ENCODE measurements at places on chromosomes 1 and 21.
A peak's percentile ranks its signal among the peaks of the same experiment; 100 is the strongest.

- DNase-seq: no peak
These were observed 117.2 kb downstream of the CNIH3 start for GRCh38 chr1:224733027-224733911.

DNA sequence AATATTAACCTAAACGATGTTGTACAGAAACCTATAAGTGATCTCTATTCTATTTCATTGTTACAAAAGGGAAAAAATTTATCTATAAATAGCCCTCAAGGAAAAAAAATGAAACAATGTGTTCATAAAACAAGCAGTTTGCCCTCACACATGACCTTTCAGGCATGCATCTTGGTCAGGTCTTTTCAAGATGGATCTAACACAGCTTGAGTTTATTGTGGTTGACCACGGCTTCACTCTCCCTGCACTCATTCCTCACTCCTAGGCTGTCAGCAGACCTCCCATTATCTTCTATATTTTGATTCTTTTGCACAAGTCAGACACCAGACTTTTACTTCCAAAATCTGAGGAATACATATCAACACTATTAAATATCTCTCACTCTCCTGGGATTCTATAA, 544.3 kb downstream of the KCNT2 start:
- DNase-seq: no peak

GRCh38 chr21:23507501-23507900, 2099.8 kb downstream of the MRPL39 start:
- DNase-seq: no peak

DNA sequence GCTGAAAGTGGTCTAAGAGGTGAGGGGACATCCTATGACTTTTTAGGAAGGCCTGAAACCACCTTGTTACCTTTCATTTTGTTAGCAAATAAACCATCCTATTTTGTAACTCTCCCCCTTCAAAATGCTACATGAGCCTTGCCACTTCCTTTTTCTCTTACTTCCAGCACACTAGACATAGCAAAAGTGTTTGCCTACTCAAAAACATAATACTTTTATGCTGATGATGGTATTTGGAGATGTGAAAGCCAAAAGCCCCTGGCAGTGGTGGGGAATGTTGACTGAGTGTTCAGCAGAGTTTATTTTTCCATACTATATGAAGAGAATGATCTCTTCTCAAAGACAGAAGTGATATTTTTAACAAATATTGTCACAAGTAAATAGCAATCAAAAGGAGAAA, 134.2 kb downstream of the EDEM3 start:
- no peak for DNase-seq

DNA sequence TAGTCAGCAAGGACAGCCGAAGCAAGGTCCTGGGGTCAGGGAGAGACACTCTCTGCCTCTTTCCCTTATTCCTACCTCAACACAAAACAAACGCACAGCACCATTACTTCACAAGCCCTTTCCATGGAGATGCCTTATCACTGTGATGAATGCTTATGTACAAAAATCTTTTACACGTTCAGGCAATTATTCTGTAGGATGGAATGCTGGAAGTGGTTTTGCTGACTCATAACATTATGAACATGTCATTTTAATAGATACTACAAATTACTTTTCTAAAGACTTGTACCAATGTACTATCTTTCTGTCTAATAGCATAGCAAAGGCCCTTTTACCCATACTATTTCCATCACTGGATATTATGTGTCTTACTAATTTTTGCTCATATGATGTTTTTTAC, 98.4 kb downstream of the TTLL7 start:
- DNase-seq: no peak

GRCh38 chr1:42490237-42490636, 27.2 kb downstream of the CCDC30 start:
- no peak for DNase-seq

- no peak for DNase-seq
These were observed 16.3 kb upstream of the PLCH2 start for GRCh38 chr1:2459757-2460156.

DNA sequence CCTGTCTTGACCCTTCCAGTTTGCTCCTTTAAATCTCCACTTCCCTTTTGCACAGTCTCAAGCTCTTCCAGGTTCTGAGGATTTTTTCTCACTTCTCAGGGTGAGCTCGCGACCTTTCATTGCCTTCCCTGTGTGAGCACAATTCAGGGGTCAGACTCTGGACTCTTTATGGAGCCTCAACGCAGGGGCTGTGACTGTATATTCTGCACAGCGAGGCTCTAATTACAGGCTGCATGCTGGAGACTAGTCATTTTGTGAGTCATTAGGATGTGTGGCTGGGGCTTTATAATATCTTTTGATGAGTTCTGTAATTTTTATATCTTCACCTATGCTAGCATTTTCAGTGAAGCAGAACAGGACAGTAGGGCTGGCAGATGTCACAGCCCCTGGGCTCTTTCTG, 270.7 kb downstream of the KAZN start:
- no peak for DNase-seq

GRCh38 chr1:109773203-109773899, 9.6 kb upstream of the EPS8L3 start:
- no peak for DNase-seq

- no peak for DNase-seq
These were observed 51.0 kb downstream of the PGBD5 start for GRCh38 chr1:230375147-230375546.

GRCh38 chr21:42107881-42108553, 36.9 kb downstream of the UMODL1 start:
- DNase-seq: peak; percentile 41

DNA sequence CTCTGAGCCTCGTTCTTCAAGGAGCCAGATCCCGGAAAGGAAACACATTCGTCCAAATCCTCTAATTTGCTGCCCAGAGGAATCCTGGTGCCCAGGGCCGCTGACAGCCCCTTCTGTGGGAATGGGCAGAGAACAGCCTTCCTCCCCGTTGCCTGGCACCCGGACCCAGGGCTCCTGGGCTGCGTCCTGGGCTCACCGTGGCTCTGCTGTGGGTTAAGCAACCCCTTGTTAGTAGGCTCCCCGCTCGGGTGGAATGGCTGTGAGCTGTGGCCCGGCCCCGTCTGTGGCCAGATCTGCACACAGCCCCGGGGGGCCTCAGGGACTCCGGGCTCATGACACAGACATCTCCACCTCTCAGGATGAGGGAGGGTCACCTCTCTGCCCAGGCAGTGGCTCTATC, 122.9 kb upstream of the ARHGEF16 start:
- no peak for DNase-seq

DNA sequence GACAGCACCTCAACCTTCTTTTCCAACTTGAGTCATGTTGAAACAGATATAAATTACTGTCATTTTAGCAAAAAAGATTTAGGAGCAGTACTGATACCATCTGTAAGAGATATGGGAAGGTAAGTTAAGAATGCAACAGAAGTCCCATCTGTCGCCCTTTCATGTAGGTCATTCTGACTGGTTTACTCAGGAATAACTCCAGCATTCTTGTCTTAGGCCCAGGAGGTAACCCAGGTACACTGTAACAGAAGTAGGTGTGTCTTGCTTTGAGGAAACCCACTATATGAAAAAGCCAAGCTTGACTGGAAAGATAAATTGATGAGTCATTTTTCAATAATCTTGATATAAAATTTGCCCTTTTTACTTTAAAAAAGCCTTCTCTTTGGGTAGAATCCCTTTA, 35.4 kb downstream of the PGM1 start:
- no peak for DNase-seq

GRCh38 chr1:65958561-65959350, 166.1 kb downstream of the PDE4B start:
- no peak for DNase-seq

- no peak for DNase-seq
These were observed 21.2 kb downstream of the SLC45A3 start for GRCh38 chr1:205658943-205659581.

- DNase-seq: no peak
These were observed 21.8 kb upstream of the IKBKE start for GRCh38 chr1:206448471-206448870.

DNA sequence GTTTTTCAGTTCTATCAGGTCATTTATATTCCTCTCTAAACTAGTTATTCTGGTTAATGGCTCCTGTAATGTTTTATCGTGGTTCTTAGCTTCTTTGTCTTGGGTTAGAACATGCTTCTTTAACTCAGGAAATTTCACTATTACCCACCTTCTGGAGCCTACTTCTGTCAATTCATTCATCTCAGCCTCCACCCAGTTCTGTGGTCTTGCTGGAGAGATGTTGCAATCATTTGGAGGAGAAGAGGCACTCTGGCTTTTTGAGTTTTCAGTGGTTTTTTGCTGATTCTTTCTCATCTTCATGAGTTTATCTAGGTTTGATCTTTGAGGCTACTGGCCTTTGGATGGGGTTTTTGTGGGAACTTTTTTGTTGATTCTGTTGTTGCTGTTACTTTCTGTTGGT, 213.0 kb downstream of the BRINP2 start:
- DNase-seq: no peak

DNA sequence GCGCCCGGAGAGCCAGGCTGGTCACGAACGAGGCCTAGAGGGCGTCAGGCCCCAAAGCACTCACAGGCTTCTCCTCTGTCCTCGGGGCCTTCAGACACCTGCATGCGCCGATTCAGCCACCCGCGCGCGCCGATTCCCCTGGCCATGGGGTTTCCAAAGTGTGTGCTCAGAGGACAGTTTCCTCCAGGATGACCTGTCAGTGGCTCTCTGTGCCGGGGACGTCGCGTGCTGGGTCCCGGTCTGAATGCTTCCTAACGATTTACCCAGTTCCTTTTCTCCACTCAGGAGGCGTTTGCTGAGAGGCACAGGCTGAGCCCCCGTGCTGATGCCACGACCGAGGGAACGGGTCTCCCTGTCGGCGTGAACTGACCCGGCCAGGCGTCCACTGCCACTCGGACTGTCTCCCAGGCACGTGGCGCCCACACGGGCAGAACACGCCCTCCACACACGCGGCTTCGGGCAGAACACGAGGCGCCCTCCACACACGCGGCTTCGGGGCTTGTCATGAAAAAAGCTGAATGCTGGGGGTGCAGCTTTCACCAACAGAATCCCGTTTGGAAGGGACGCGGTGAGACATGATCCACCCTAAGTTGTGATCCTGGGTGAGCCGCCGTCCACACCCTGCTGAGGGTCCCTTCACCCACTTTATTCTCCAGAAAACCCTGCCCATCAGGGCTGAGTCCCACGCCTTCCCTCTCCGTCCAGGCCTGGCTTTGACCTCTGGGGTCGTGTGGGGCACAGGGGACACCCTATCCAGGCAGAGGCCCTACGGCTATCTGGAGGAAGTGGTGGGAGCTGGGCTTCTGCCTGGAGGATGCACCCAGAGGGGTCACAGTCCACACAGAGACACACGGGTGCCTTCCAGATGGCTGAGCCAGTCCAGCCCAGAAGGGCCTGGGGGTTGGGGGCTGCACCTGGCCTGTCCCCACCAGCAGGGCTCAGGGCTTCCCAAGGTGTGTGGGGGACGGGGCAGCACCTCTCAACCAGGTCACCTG, 56.1 kb downstream of the COL6A1 start:
- DNase-seq: no peak

- peak; percentile 84 for DNase-seq
These were observed at the start of gene ATP1A1 for GRCh38 chr1:116372651-116373430. Gene ATP1A1 (plus strand): TSS chr1:116373244. CDS start chr1:116373512, 268 bp downstream.

- DNase-seq: no peak
These were observed 153.2 kb downstream of the TRABD2B start for GRCh38 chr1:47843781-47844557.

GRCh38 chr1:42427240-42427639, 28.6 kb downstream of the ZMYND12 start:
- no peak for DNase-seq

GRCh38 chr1:29676496-29676895, 440.2 kb downstream of the PTPRU start:
- DNase-seq: no peak

DNA sequence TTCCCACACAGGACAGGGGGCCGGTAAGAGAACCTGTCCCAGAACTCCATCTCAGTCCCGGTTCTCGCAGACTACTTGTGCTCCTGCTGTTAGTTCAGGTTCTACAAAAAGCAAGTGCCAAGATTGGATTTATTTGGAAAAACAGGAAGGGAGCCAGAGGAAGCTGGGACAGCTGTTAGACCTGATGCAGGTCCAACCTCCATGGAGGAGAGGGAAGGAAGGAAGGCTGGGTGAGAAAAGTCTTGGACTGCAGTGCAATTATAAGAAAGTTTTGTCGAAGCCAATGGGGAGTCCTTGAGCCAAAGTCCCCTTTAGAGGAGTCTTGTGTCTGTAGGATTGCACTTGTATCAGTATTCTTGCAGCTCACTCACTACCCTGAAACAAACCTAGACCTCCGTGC, 191.2 kb downstream of the GREM2 start:
- no peak for DNase-seq

GRCh38 chr1:18491168-18491567, 10.4 kb downstream of the KLHDC7A start:
- no peak for DNase-seq

DNA sequence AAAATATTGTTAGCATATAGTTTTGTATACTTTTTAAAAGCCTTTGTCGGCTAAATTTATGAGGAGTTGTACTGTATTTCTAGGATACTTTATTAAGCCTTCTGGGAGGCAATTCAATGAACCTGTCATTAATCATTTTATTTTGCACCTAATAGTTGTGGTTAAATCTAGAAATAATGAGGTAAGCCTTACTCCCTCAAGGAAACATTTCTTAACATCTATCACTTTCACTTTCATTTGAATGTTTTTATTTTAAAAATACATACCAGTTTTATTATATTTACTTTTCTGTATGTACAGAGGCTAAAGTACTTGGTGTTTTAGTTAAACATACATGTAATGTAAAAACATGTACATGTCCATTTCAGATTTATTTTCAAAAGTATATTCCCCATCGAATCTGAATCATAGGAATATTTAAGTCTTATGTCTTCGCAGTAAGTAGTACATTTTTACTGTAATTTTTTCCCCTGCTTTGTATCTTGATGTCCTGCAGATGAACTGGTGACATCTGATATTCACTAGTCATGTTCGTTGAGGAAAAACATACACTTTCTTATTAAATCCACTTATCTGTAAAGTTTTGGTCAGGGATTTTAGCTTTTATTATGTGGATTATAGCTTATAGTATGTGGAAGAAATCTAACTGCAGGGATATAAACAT, 82.8 kb downstream of the DISP1 start:
- no peak for DNase-seq

- DNase-seq: no peak
These were observed 73.1 kb downstream of the MATN1 start for GRCh38 chr1:30650038-30650967.

GRCh38 chr21:42388740-42389448, 7.0 kb downstream of the TMPRSS3 start:
- DNase-seq: no peak

- DNase-seq: no peak
These were observed 674.5 kb upstream of the CXADR start for GRCh38 chr21:16838331-16838730.

Measured in CMK (cell line).